Right atrium auricular region (tissue), 2 donors: ENCODE measurements at places on chromosomes 2 and 18.

DNA sequence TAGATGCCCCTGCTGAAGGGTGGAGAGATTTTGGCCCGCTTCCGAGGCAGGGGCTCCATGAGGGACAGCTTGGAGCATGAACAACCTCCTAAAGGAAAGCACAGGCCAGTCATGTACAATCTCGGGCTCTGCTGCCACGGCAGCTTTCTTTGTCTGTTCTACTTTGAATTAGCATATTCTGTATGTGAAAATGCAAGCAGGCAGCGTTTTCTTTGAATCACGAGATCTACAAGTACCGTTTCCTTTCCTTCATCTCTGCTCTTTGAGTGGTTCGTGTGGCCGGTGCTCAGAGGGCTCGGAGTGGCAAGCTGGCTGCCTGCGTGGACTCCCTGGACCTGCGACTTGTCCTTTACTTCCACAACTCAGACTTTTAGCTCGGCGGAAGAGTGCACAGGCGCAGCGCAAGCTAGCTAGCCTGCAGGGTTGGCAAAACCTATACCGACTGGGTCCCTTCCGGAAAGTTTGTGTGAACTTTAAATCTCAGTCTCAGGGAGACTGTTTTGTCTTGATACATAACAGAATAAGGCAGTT is 6.9 kb downstream of the TWIST2 start:
- DNase-seq: peak; percentile 46

DNA sequence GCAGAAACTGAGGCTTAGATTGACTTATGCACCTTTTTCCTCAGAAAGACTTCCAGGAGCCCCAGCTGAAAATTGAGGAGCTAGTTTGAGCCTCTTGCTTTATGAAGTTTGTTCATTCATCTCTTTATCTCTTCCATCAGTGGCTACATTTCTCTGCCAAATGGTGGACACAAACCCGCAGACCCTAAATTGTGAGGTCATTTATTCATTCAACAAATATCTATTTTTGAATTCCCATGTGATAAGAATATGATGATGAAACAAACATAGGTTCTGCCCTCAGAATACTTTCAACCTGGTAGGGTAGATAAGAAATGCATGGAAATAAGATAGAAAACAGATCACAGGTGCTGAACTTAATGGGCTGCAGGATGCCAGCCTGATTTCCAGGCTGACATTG is 309.4 kb downstream of the TNS1 start:
- DNase-seq: no peak

DNA sequence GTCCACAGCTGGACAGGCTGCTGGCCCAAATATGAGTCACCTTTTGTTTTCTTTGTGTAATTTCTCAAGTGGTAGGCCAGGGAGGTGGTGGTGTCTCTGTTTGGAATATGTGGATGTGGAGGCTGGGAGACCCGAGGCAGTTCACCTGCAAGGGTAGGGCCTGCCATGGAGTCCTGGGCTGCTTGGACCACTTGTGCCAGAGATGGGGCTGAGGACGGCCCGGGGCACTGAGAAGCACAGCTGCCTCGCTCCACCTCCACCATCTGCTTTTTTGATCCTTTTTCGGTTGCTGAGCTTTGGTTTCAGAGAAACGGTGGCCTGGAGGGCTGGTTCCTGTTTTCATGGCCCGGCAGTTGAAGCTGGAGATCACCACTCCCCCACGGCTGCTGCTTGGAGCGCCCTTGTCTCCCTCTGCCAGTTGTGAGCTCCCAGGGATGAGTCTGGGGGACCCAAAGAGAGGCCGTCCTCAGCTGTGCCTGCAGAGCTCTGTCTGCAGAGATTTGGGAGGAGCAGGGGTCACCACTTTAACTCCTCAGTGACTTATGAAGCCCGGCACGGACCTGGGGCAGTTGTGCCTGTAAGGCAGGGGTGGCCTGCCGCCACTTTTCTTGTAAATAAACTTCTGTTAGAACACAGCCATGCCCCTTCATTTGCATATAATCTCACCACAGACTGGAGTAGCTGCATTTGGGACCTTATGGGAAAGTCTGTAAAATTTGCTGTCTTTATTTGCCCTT is 67.6 kb upstream of the MCFD2 start:
- DNase-seq: peak; percentile 68

DNA sequence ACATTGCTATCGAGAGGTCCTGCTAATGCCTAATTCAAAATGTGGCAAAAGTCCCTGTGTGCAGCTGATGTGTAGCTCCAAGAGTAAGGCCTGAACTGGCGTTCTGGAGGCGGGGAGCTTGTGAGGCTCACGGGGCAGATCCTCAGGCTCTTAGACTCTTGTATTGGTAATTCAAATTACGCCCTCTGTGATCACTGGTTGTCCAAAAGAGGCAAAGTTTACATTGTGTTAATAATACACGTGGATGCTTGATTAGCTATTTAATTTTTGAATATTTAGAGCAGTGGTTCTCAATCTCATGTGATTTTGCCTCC is 12.4 kb upstream of the CRYGA start:
- no peak for DNase-seq
